ENCODE measurements at places on chromosomes 11 and 22. TPM values are rescaled to one million over a fixed set of nuclear protein-coding genes. Genes with fewer than 3 reads are reported as not detected.

- DNase-seq: no peak
Observed at GRCh38 chr11:118175993-118176777, at the start of gene SCN2B. SCN2B (minus strand) TSS chr11:118176639; CDS start chr11:118176431, 208 bp downstream.

DNA sequence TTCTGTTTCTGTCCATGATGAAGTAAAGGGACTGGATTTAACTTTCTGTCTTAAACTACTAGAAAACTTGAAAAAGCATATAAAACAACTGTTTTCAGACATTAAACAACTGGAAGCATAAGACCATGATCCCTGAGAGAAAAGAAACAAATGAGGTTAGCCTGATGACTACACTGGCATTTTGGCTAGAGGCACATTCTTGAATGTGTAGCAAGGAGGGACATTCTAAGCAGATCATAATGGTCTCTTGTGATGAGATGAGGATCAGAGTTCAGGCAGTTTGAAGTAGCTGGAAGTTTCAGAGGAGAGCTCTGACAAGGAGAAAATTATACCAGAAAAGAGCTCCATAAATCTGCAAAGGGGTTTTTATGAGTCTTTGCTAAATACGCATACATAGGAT is 75.4 kb downstream of the AASDHPPT start:
- DNase-seq: no peak

GRCh38 chr11:121099885-121100284 is 1.2 kb upstream of the TECTA start:
- no peak for DNase-seq

GRCh38 chr22:25804676-25805075 is 62.7 kb downstream of the MYO18B start:
- DNase-seq: no peak

- DNase-seq: no peak
Observed at GRCh38 chr11:134266841-134267251, 9.3 kb upstream of the GLB1L3 start.

DNA sequence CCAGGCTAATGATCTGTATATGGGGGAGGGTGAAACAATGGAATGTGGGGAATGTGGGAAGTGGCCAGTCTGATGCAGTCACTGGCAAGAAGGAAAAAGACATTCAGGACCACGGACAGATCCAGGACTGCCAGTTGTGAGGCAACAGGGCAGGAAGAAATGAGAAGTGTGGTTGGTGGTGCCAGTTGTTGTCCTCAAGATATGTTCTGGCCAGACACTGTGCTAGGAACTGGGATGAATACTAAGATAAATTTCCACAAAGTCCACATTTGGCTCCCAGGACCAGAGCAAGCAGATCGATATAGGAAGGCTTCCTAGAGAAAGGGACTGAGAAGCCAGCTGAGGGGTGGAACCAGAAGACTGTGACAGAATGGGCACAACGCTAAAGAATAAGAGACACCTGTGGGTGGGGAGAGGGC is 6.8 kb upstream of the TPBGL start:
- peak; percentile 54 for DNase-seq

DNA sequence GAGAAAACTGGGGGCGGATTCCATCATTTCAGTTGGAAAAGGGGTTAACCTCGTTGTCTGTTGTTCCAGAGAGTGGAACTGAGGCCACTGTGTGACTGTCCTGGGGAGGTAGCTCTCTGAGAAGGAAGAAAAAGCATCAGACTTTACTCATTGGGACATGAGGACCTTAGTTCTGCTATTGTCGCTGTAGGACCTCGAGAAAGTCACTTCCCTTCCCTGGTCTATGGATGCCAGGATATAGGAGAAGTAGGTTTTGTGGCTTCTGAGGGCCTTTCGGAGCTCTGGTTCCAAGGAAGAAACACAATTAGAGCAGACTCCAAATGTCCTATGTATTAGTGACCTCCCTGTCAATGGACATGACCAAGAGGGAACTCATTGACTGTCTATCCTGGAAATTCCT is 6.2 kb downstream of the MYO18B start:
- DNase-seq: no peak

GRCh38 chr22:41578114-41578513 is 11.5 kb downstream of the PMM1 start:
- no peak for DNase-seq

DNA sequence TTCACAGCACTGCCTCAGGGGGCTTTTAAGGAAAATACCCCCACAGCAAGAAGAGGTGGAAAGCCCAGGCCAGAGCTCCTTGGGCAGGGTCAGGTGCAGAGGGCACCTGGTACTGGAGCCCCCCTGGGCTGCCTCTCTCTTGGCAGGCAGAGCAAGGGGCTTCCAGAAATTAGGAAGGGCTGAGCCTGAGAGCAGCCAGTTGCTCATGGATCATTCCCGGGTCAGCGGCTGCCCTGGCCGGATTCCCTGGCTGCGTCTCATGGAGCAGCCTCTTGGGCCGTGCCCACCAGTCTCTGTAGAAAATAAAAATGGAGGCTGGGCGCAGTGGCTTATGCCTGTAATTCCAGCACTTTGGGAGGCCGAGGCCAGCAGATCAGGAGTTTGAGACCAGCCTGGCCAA is 10.3 kb upstream of the OMP start:
- no peak for DNase-seq

DNA sequence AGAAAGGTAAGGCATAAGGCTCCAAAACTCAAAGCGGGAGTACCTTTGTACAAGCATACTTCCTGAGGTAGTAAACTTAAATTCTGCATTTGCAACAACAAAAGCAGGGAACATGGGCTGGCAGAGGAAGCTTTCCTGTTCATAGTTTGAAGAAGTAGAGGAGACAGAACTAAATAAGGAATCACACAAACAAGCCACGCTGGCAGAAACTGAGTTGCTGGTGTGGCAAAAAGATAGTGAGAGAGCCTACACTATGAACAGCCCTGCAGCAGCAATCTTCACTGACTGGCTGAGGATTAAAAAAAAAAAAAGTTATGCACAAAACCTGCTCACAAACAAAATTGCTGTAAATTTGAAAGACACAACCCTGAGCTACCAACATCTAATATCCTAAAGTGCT is 46.5 kb downstream of the FCHSD2 start:
- DNase-seq: no peak

- DNase-seq: no peak
Observed at GRCh38 chr22:28984482-28985158, 77.0 kb downstream of the C22orf31 start.

DNA sequence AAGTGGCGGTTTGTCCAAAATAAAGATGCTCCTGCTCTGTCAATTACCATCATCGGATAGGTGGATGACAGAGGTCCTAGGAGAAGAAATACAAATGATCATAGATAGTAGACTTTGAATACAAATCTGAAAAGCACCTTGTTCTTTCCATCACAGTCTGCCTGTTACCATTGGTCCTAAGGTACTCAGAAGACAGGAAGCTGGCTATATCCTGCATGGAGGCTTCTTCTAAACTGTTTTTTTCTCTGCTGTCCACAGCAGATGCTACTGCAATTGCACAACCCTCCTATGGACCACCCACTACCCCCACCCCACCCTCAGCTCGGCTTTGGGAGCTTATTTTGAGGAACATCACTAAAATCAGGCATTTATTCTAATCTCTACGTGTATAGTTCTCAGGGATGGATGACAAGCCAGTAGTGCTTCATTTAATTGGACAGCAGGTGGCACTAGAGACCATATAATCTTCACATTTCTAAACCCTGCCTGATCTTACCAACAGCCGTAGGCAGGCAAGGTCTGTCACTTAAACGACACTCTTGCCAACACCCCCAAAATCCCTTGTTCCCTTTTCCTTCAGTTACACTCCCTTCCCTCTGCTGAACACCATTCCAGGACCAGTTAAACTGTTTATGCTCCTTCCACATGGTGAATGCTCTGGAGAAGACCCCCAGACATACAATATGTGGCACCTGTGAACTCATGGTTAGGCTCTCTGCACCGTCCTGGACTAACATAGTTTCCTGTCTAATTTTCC is 6.6 kb upstream of the PTS start:
- DNase-seq: peak; percentile 62

DNA sequence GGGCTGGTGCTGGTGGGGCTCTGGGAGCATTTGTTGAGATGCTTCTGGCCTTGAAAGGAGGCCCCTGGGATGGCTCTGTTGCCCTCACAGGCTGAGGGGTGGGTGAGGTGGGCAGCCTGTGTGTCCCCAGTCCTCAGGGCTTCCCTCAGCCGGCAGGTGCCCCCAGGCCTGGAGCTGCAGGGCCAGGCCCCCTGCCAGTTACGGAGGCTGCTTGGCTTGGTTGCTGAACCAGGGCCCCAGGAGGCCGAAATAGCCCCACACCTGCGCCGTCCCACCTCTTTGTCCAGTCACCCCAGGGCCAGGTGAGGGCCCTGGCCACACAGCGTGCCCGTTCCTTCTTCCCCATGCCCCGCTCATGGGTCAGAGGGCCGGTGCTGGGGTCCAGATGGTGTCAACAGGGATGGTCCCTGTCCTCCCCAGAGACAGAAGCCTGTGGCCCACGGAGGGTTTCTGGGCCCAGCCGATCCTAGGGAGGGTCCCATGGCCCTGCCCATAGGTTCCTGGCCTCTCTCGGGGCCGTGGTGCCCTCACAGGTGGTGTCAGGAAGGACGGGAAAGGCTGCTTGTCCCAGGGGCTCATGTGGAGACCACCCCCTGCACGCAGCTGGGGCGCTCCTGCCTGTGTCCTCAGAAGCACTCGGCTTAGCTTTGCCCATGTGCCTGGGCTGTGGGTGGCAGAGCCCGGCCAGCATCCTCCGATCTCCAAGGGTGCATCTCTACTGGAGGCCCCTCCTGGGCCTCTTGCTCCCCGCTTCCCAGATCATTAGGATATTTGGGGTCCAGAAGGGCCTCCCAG is 9.2 kb upstream of the TSSC4 start:
- DNase-seq: no peak

- DNase-seq: no peak
Observed at GRCh38 chr11:130720232-130721022, 195.9 kb downstream of the SNX19 start.

DNA sequence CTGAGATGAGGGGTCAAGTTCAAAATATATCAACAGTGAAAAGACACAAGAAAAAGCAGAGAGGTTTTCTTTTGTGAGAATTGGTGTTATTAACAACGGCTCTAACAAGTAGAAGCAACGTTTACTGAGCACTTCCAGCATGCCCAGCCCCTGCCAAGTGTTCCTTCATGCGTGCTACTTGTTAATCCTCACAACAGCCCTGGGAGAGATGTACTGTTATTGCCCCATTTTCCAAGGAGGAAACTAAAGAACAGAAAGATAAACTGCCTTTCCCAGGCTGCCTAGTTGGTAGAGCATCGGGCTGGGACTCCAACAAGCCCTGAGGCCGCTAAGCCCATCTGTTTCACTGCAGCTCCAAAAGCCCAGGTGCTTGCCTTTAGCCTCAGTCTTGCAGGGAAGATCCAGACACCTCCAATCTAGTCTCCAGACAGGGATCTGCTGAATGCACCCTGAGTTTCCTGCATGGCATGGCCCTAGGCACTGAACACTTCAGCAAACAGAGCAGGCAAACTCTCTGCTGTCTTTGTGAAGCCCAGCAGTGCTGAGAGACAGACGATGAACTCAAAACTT is 25.5 kb downstream of the SPATA19 start:
- DNase-seq: no peak

DNA sequence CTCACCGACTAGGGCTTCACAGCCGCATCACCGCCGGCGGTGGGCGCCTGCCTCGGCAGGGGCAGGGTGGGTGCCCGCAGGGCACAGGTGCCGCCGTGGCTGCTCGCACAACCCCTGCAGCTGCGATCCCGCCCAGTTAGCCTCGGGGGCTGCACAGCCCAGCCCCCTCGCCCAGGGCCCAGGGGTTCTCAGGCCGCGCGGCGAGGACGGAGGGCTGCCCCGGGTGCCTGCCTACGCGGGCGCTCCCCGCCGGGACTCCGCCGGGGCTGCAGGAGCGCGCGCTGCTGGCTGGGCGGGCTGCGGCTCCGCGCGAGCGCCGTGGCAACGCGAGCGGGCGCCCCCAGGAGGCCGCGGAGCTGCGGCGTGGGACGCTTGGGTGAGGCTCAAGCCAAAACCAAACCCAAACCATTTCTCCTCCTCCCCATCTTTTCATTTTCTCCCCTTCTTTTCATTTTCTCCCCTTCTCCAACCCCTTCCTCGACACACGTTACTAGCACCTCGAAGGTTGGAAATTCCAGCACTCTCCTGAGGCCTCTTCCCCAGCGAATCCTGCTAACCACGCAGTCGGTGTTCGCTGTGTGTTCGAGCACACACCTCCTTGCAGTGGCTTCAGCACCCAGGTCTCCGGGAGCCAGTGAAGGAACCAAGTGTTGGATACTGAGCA is at the start of gene MICAL3:
TSS of gene MICAL3 (minus strand) at position 286 of the 664 bp plus-strand sequence. CDS start 117,749 bp downstream, outside the sequence.
- DNase-seq: peak; percentile 54

LRRN4CL gene
- 4.3 TPM for total RNA-seq

AIFM3 gene
- total RNA-seq: 8.3 TPM

EFCAB6 gene
- 4.1 TPM for total RNA-seq

IGF2 gene
- 32.5 TPM for total RNA-seq

FAM111B gene
- total RNA-seq: 1.4 TPM

GDPD4 gene
- not detected for total RNA-seq
